ENCODE measurements at places on chromosomes 3 and 15.

DNA sequence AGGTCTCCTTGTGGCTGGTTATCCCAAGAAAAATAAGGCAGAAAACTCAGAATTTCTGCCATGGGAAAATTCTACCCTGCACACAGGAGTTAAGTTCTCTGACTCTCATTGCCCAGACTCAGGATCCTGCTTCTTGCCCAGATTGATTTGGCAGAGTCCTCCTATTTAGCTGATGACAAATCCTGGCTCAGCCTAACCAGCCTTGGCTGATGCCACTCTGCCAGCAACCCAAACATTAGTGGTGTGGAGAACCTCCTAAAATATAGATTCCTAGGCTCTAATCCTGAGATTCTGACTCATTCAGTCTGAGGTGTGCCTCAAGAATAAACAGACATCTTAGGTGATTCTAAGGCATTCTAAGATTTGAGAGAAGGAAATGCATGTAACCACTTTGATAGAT, 60.5 kb upstream of the ACTC1 start:
- DNase-seq = no peak

DNA sequence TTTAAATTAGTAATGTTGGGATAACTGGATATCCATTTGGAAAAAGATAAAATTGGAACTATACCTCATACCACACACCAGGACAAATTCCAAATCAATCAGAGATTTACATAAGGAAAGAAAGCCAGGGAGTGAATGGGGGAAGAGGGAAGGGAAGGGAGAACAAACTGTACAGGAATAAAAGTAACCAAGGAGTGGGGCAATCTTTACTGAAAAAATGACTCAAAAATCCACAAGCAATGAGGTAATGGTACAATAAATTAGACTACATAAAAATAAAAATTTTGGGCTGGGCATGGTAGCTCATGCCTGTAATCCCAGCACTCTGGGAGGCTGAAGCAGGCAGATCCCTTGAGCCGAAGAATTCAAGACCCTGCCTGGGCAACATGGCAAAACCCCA, 82.6 kb downstream of the MLH1 start:
- no peak for DNase-seq

DNA sequence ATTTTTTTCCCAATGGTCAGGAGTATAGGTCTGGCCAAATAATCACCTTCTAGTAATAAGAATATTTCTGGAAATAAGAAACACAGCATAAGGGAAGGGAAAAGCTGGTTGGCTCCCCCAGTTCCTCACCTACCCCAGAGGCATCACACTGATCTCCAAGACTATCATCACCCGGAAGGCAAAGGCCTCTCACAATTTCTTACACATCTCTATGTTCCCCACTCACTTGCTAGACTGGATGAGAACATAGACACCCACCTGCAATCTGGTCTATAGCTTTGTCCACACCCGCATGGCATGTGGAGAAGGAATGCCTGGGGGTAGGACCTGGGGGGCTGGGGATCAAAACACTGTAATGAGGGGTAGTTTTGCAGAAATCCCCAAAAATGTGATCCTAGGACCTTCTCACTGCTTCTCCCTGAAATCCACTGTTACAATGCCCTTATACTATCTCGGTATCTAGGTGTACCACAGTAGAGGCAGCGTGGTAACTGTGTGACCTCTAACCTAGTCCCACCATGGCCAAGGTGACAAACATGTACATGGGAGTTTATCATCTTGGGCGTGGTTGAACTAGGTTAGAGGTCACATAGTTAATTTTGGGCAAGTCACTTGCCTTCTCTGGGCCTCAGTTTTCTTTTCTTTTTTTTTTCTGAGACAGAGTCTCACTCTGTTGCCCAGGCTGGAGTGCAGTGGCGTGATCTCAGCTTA, 29.5 kb upstream of the NRROS start:
- no peak for DNase-seq

DNA sequence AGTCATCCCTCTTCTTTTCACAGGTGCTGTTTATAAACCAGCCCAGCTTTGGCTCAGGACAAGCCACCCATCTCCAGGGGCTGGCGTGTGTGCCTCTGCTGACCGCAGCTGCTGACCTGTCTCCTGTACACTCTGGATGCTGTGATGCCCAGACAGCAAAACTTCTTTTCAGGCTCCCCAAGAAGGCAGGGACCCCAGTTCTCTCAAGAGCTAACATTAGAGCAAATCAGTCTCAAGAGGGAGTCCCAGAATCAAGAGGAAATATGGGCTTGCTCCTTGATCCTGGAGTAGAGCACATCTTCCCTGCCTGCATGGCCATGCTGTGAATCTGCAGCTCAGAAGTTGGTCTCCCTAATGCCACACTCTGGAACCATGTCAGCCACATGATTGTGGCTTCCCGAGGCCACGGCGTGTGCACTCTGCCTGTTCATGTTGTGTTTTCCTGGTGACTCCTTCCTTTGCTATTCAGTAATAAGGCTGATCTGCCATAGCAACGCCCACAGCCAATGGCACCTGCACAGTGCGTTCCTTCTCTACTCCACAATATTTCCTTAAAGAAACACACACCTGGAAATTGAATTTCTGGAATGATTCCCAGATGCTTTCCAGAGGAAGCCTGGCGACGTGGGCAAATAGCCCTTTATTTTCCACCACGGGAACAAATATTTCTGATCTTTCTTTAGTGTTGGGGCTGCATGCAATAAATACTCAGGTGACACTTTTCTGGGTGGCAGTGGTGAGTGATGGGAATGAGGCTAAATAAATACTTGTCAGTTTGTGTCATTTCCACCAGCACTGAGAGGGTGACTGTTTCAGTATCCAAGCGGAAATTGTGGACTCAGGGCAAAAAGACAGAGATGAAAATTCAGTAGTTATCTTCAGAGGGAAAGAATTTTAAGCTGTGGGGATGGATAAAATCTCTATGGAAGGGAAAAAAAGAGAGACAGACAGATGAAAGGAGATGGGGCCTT, 21.9 kb upstream of the THSD4 start:
- DNase-seq = peak; percentile 28

GRCh38 chr15:85312486-85312885, 67.9 kb upstream of the AKAP13 start:
- DNase-seq = no peak

GRCh38 chr15:68626739-68627138, 47.9 kb downstream of the CORO2B start:
- DNase-seq = no peak
